ENCODE measurements at places on chromosomes 2 and 18.

- no peak for DNase-seq
Observed at GRCh38 chr2:234670052-234670451, 173.2 kb upstream of the ARL4C start.

- no peak for DNase-seq
Observed at GRCh38 chr2:236597629-236598028, 28.0 kb downstream of the ACKR3 start.

DNA sequence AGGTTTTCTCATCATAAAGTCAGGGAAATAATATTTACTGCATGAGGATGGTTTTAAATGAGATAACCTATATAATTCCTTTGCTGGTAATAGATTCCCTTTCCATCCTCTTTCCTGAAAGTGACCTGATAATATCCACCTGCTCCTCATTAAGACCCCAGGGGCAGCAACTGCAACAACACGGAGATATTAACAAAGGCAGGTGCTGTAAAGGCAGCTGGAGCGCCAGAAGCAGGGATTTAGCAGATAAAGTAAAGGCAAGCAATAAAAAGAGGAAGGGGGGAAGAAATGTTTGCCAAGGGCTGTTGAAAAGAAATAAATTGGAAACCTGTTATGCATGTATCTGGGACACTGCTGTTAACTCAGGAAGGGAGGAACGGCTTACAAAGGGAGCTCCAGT, 472.6 kb upstream of the KLHL29 start:
- no peak for DNase-seq

DNA sequence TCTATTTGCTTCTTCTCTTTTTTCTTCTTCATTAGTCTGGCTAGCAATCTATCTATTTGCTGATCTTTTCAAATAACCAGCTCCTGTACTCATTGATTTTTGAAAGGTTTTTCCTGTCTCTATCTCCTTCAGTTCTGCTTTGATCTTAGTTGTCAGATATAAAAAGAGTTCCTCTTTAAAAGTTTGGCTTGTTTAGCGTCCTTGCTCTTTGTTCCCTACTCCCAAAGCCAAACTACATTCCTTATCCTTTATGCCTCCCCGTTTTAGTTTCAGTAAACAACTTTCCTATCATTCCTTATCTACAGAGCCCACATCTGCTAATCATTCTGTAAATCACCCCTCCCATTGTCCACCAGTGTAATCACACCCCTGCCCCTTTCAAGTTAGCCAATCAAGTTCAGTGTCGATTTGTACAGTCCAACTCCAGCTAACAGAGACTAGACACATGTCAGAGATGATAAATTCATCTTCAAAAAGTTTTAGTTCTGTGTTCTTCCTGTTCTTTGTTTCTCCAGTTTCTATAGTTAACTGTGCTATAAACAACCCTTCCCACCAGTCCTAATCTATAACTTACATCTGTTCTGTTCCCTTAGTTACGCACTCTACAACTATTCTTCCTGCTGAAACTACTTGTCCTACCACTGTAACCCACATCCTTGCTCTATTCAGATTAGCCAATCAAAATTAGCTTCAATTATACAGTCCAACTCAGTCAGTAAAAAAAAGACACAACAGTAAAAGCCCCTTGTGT, 44.4 kb downstream of the TFPI start:
- no peak for DNase-seq

GRCh38 chr18:45463451-45463850, 151.8 kb upstream of the SLC14A2 start:
- no peak for DNase-seq

GRCh38 chr18:9418047-9418690, 57.1 kb upstream of the RALBP1 start:
- no peak for DNase-seq

GRCh38 chr2:20946468-20946867, 97.4 kb downstream of the APOB start:
- DNase-seq = no peak

DNA sequence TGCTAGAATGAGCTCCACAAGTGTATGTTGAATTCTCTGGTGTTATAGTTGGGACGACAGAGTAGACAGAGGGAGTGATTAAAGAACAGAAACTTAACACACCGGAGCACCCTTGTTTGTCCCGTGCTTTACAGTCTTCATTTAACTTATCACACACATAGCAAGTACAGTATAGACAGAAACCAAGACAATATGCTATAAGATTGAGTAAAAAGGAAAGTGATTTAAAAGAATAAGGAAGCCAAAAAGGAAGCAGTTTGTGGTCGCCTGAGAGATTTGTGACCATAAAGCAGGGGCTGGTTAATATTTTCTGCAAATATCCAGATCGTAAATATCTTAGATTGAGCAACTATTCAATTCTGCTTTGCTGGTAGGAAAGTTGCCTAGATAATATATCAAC, 1128.4 kb downstream of the TSN start:
- DNase-seq = no peak

DNA sequence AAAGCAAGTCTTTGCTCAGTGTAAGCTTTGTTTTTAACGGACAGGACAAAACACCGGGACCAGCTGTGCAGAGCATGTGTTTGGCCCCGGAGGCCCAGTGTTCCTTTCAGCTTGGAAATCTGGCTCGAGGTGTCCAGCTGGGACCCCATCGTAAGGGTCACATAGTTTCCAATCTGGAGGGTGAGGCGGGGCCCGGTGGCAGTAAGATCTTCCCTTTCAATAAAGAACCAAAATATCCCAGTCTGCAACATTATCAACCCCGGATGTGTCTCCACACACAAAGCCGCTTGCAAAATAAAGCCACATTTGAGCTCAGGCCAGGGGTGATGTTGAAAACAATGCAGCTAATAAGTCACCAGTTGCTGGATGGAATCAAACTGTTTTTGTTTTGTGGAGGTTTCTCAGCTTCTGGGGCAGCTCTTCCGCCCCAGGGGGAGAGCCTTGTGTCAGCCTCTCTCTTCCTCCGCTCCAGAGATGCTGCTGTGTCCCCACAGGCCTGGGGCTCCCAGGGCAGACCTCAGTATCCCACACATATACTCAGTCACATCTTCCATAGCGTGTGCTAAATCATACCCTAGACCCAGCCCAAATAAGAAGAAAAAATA, 138.6 kb upstream of the GLI2 start:
- no peak for DNase-seq

GRCh38 chr2:165357758-165358157, 111.7 kb upstream of the CSRNP3 start:
- no peak for DNase-seq

DNA sequence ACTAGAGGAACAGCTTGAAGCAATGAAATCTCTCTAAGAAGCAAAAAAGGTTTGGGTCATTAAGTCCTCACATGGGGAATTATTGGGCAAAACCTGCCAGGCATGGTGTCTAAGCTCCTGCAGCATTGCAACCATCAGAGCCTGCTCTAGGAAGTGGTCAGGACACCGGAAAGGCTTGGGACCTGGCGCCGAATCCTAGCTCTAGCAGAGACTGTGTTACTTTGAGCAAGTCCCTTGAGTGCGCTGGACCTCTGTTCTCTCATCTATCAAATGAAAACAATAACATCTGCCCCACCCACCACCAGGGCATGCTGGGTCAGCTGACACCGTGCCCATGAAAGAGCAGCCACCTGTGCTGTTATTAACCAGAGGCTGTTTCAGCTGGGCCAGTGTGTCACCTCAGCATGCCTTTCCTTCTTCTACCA, 6.3 kb downstream of the TMEM127 start:
- DNase-seq = no peak

- no peak for DNase-seq
Observed at GRCh38 chr2:190787743-190788235, 92.8 kb upstream of the GLS start.

- DNase-seq = no peak
Observed at GRCh38 chr18:33712719-33713118, 134.7 kb downstream of the ASXL3 start.

DNA sequence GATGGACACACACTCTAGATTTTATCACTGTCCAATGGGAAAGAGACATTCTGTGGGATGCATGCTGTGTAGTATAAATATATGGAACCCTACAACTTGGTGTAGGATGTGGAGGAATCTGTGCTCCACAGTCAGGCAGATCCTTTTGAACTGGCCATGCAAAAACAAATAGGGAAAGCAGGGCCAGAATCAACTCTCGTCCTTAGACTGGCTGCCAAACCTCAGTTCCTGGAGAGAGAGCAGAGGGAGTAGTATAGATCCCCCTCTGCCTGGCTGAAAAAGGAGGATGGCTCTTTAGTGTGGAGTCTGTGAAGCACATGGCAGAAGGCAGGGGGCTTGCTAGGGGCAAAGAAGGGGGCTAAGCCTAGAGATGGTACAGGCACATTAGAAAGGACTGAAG, 84.7 kb downstream of the LYPD6 start:
- DNase-seq = no peak

- peak; percentile 68 for DNase-seq
Observed at GRCh38 chr2:12381543-12382325, 335.0 kb upstream of the TRIB2 start.
